Cerebellar nuclear complex (tissue), 1 donor: ENCODE measurements at places on chromosomes 13 and 19.

- no peak for DNase-seq
These were observed 922 bp downstream of the EBPL start for GRCh38 chr13:49690133-49690994.

DNA sequence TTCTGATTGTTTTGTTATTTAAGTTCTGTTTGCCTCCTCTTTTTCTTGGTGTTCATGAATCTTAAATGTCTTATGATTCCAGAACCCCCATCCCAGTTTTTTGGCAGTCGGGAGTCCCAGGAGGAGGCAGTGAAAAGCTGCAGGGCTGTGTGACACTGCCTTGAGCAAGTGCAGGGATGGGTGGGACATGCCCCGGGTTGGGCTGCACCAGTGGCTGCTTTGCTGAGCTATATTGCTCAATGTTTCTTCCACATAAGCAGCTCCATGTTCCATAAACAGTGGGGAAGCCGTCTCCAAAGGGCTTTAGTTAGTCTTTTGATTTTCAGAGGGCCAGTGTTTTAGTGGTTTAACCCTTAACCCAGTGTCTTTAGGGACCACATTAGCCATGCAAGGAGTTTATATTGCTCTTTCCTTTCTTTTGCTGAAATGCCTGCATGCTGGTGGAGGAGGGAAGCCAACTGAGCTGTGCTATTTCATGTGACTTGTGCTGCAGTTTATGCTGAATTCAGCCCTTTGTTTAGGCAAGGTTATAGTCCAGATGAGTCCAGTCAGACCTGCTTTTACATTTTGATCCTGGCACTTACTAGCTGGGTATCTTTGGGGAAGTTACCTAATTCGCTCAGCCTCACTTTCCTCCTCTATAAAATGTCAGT lies 13.1 kb downstream of the ATP8A2 start:
- DNase-seq = no peak

- no peak for DNase-seq
These were observed 17.0 kb downstream of the KL start for GRCh38 chr13:33033051-33033812.

GRCh38 chr13:93118081-93118615 lies 108.5 kb upstream of the GPC6 start:
- DNase-seq = no peak

DNA sequence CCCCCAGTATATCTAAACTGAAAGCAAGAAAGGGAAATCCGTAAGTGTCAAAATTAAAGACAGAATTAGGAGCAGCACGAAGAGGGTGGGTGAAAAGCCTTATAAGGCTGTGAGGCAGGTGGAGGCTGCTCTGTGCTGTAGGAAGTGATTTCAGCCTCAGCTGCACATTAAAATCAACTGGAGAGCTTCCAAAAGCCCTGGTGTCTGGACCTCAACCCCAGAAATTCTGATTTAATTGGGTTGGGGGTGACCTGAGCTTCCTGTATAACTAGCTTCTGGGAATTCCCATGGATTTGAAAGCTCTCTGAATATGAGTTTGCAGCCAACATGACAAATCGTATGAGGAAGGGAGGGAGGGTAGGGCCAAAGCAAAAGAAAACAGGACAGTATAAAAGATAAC lies 242.4 kb upstream of the TMTC4 start:
- DNase-seq = no peak

DNA sequence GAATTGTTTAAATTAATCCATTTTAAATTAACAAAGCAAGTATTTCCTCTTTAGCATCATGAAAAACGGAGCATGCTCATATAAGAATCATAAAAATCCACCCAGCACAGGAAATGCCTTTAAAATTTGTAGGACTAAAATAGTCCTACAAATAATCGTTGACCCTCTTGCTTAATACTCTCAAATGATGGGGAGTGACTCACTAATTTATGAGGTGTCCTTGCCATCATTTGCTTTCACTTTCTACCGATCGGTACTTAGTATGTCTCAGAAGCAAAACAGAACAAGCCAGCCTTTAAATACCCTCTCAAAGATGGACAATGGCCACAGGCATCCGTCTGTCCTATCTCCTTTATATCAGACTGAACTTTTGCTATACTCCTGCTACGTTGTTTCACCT lies 97.2 kb downstream of the SUCLA2 start:
- no peak for DNase-seq

DNA sequence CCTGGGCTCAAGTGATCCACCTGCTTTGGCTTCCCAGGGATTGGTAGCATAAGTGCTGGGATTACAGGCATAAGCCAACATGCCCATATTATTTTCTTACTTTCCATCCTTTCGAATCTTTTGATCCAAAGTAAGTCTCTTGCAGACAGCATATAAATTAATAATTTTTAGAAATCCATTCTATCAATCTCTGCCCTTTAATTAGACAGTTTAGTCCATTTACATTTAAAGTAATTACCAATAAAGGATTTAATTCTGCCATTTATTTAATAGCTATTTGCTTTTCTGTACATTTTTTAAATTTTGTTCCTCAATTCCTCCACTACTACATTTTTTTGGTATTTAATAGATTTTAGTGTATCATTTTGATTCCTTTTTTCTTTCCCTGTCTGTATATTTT lies 7.3 kb upstream of the URI1 start:
- no peak for DNase-seq
